MCF 10A (cell line): ENCODE measurements at places on chromosomes 4 and X. TPM values are rescaled to one million over a fixed set of nuclear protein-coding genes. Genes with fewer than 3 reads are reported as not detected.

Gene FHIP1A
- total RNA-seq: 14.8 and 19.8 TPM in 2 replicates

Gene TCEAL7
- total RNA-seq: not detected in 2 replicates

Gene FMR1
- total RNA-seq: 34.2 and 35.3 TPM in 2 replicates

Gene FRMPD4
- total RNA-seq: not detected in 2 replicates

Gene TRIML1
- total RNA-seq: not detected in 2 replicates

Gene TCP11X1
- total RNA-seq: not detected in 2 replicates

Gene HDX
- total RNA-seq: 6.4 and 6.6 TPM in 2 replicates

Gene NOX1
- not detected in 2 replicates for total RNA-seq

Gene PSAPL1
- total RNA-seq: not detected in 2 replicates

Gene CLTRN
- total RNA-seq: 1.5 and 1.8 TPM in 2 replicates

Gene C1QTNF7
- total RNA-seq: not detected in 2 replicates

Gene SSX4B
- total RNA-seq: not detected in 2 replicates

- no peaks in the 10 kb centered on the region for H3K4me1 ChIP-seq
- no peaks in the 10 kb centered on the region for H3K36me3 ChIP-seq
- no peak overlapping the region for H3K27ac ChIP-seq
- H3K27me3 ChIP-seq: no peaks in the 10 kb centered on the region
- DNase-seq: no peak
Measured at GRCh38 chrX:149572743-149573142, 14.5 kb downstream of the MAGEA9B start.

GRCh38 chr4:7766661-7767345 is 172.9 kb downstream of the AFAP1 start:
- H3K4me3 ChIP-seq: no peak overlapping the region
- H3K27me3 ChIP-seq: no peaks in the 10 kb centered on the region
- peaks cover 42% of the 10 kb centered on the region for H3K36me3 ChIP-seq
- H3K27ac ChIP-seq: no peak overlapping the region

- no peaks in the 10 kb centered on the region for H3K4me1 ChIP-seq
- no peak overlapping the region for H3K4me3 ChIP-seq
- DNase-seq: no peak
- H3K27ac ChIP-seq: peak overlapping the region; percentile 14
- no peaks in the 10 kb centered on the region for H3K36me3 ChIP-seq
- H3K27me3 ChIP-seq: no peaks in the 10 kb centered on the region
Measured at GRCh38 chr4:147157860-147158701, 212.4 kb upstream of the TTC29 start.

DNA sequence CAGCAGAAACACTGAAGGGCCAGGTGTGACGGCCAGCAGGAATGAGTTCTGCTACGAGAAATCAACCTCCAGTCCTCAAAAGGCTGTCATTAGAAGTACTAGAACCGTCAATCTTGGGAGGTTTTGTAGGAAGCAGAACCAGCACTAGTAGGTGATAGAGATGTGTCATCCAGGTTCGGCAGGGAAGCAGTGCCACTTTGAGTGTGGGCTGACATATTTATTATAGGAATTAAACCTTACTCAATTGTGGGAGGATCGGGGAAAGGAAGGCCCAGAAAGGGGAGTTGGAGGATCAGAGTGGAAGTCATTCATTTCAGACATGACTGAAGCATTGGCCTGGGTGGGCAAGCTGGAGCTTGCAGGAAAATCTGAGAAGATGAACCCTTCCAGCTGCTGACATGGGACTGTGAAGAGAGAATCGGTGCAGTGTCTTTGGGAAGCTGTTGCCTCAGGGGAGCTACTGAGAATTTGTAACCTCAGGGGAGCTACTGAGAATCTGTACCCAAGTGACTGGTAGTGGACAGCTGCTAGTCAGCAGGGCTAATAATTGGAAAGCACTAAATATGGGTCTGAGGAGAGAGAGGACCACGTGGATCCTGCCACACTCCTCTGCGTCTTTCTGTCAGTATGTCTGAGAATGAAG is 177.4 kb downstream of the SPRY1 start:
- DNase-seq: no peak
- H3K4me1 ChIP-seq: no peaks in the 10 kb centered on the region
- H3K27ac ChIP-seq: no peak overlapping the region
- no peaks in the 10 kb centered on the region for H3K27me3 ChIP-seq
- H3K4me3 ChIP-seq: no peak overlapping the region
- no peaks in the 10 kb centered on the region for H3K36me3 ChIP-seq

GRCh38 chr4:153651116-153651515 is 33.0 kb upstream of the TLR2 start:
- no peaks in the 10 kb centered on the region for H3K27me3 ChIP-seq
- H3K36me3 ChIP-seq: no peaks in the 10 kb centered on the region
- peaks cover 40% of the 10 kb centered on the region for H3K4me1 ChIP-seq
- peak overlapping the region; percentile 15 for H3K4me3 ChIP-seq

DNA sequence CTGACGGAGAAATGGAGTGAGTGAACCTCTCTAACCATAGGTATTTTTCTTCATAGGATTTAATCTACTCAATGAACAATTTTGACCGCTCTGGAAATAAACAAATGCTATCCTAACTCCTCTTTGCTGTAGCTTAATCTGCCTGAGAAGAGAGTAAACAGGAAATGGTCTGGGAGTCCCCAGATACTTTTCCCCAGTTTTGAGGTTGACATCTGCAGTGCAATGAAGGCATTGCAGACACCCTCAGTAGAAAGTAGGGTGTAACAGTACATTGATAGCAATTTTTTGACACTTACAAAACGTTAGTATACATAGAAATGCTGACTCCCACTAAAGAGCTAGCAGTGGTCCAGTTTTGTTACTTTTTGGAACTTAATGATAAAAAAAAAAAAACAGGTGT is 495.9 kb upstream of the FAM241A start:
- H3K4me1 ChIP-seq: no peaks in the 10 kb centered on the region
- no peak for DNase-seq
- H3K4me3 ChIP-seq: no peak overlapping the region

DNA sequence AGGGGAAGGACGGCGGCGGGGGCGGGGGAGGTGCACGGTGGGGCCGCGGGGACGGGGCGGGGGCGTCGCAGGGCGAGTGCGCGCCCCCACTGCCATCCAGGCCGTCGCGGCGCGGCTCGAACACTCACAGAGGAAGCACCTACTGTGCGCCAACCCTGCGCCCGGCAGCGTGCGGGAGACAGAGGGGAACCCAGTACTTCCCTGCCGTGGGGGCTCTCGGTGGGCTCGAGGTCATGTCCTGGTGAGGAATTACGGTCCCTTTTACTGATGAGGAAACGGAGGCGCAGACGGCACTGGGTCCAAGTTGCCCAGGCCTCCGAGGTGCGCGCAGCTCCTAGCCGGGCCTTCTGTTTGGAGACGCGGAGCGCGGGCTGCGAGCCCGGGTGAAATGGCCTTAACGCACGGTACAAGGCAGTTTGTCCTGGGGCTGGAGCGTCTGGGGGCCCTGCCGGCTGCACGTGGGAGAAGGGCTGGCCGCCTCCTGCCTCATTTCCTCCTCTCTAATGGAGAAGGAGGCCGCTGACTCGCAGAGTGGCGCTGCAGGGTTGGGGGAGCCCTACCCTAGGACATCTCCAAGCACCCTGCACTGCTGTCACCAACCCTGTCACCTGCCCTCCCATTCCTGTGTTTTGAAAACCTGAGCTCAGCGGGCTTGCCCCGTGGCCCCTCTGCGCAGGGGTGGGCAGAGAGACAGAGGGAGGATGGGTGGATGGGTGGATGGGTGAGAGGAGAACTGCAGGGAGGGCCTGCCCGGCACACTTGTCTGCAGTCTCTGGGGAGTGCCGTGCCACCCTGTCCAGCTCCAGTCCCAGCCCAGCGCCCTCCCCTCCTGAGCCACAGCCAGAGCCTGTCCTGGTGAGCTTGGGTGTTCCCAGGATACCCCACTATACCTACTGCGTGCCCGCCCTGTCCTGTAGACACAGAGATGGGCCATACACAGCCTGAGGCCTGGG is 106.0 kb downstream of the ADRA2C start:
- no peak overlapping the region for H3K27ac ChIP-seq
- peaks cover 53% of the 10 kb centered on the region for H3K27me3 ChIP-seq

DNA sequence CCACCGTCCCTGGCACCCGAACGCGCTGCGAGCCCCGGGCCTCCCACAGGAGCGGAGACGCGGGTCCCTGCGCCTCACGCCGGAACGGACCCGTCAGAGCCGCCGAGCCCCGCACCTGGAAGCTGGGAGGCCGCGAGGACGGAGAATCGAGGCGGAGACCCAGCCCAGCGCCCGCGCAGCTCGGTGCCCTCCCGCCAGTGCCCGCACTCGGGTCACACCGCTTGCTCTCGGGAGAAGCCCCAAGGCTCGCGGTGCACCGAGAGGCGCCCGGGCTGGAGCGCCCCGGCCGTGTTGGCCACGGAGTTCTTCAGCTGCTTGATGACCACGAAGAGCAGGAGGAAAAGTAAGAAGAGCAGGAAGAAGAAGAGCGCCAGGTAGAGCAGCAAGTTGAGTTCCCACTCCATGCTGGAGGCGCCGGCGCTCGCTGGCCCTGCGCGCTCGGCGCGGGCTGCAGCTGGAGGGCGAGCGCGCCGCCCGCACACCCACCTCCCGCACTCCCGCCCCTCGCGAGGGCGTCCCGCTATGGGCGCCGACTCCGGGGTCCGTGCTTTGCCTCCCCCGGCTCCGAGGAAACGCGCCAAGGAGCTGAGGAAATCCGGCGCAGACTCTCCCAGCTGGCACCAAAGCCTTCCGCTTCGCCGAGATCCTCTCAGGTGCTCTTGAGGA is at the start of gene SMIM43:
Gene SMIM43 (minus strand): TSS at position 463 of the 666 bp plus-strand sequence. CDS start 59 bp downstream, at position 404.
- H3K36me3 ChIP-seq: no peaks in the 10 kb centered on the region
- H3K27me3 ChIP-seq: no peaks in the 10 kb centered on the region
- no peak for DNase-seq
- peaks cover 9% of the 10 kb centered on the region for H3K4me1 ChIP-seq

- DNase-seq: no peak
- H3K27ac ChIP-seq: no peak overlapping the region
- H3K4me1 ChIP-seq: no peaks in the 10 kb centered on the region
- no peaks in the 10 kb centered on the region for H3K27me3 ChIP-seq
- H3K4me3 ChIP-seq: no peak overlapping the region
Measured at GRCh38 chr4:147987252-147987651, 255.4 kb downstream of the ARHGAP10 start.

DNA sequence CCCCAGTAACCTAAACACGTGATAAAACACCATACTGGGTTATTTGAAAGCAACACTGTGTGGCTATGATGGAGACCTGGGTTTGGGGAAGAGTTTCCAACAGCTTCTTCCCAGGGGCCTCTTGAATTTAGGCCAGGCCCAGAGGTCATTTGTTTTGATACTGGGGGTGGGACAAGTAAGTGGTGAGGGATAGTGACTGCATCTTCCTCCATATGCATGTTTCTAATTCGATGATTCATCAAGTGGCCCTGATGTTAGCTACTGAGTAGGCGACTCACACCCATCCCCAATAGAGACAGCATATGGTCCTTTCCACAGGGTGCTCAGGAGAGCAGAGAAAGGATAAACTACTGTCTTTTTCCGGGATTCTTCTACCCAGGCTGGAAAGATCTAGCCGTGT is 2.7 kb downstream of the NDP start:
- peaks cover 86% of the 10 kb centered on the region for H3K27me3 ChIP-seq
- DNase-seq: peak; percentile 17
- no peak overlapping the region for H3K4me3 ChIP-seq
- H3K27ac ChIP-seq: no peak overlapping the region
- H3K4me1 ChIP-seq: peaks cover 16% of the 10 kb centered on the region
- H3K36me3 ChIP-seq: no peaks in the 10 kb centered on the region

- DNase-seq: no peak
- H3K27ac ChIP-seq: peak overlapping the region; percentile 27
- H3K4me3 ChIP-seq: peak overlapping the region; percentile 75
- peaks cover 13% of the 10 kb centered on the region for H3K4me1 ChIP-seq
- no peaks in the 10 kb centered on the region for H3K36me3 ChIP-seq
- H3K27me3 ChIP-seq: no peaks in the 10 kb centered on the region
Measured at GRCh38 chr4:65668201-65669089, 1.8 kb downstream of the EPHA5 start.

GRCh38 chr4:24443200-24443599 is 141.2 kb downstream of the DHX15 start:
- DNase-seq: no peak
- no peak overlapping the region for H3K27ac ChIP-seq
- H3K4me3 ChIP-seq: no peak overlapping the region
- H3K36me3 ChIP-seq: no peaks in the 10 kb centered on the region
- H3K27me3 ChIP-seq: no peaks in the 10 kb centered on the region
- no peaks in the 10 kb centered on the region for H3K4me1 ChIP-seq

- H3K27ac ChIP-seq: peak overlapping the region; percentile 90
- H3K27me3 ChIP-seq: no peaks in the 10 kb centered on the region
- peak overlapping the region; percentile 97 for H3K4me3 ChIP-seq
- DNase-seq: peak; percentile 71
Measured at GRCh38 chr4:86594559-86595425, 677 bp downstream of the PTPN13 start.

DNA sequence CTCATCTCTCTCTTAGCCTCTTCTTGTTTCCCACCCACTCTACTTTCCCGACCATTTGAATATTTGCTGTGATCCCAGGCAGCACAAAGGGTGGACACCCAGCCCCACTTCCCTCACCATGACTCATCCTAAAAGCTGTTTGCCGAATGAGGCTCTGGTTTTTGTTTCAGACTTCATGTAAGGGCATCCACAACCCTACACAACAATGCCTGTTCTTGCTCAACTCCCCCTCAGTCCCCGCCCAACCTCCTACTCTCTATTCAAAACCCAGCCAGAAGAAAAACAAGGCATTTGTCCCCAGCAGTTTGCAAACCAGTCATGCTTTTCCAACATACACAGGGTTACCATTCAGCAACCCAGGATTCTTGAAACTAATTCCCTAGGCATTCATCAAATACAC is 516.5 kb upstream of the CNKSR2 start:
- no peaks in the 10 kb centered on the region for H3K27me3 ChIP-seq
- H3K36me3 ChIP-seq: no peaks in the 10 kb centered on the region
- H3K27ac ChIP-seq: peak overlapping the region; percentile 26
- peaks cover 8% of the 10 kb centered on the region for H3K4me1 ChIP-seq
- peak; percentile 65 for DNase-seq

- no peak for DNase-seq
- H3K27ac ChIP-seq: no peak overlapping the region
- no peaks in the 10 kb centered on the region for H3K4me1 ChIP-seq
- H3K36me3 ChIP-seq: no peaks in the 10 kb centered on the region
- peaks cover 1% of the 10 kb centered on the region for H3K27me3 ChIP-seq
Measured at GRCh38 chr4:54723220-54723619, 65.5 kb downstream of the KIT start.

DNA sequence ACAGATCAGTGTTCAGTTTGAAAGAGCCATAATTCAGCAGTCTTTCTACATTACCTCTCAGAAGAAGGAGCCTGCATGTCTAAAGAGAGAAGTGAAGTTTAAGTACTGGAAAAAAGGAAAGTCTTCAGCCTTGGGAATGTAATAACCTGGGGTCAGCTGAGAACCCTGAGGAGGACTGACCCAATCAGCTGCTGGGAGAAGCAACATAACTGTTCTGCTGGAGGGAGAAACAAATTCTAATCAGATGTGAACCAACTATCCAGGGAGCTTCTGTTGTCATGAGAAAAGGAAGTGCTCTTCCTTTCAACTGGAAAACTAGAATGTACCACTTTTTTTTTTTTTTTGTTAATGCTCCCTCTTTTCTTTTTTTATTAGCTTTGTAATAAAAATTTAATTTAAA is 64.5 kb upstream of the PDE5A start:
- H3K4me1 ChIP-seq: peaks cover 5% of the 10 kb centered on the region
- no peak overlapping the region for H3K27ac ChIP-seq
- H3K36me3 ChIP-seq: no peaks in the 10 kb centered on the region
- H3K27me3 ChIP-seq: no peaks in the 10 kb centered on the region
- H3K4me3 ChIP-seq: no peak overlapping the region
- DNase-seq: no peak
